ENCODE measurements at places on chromosomes 5 and 9.

- DNase-seq, result no peak
These were observed 35.8 kb downstream of the CREBRF start for GRCh38 chr5:173091981-173092380.

DNA sequence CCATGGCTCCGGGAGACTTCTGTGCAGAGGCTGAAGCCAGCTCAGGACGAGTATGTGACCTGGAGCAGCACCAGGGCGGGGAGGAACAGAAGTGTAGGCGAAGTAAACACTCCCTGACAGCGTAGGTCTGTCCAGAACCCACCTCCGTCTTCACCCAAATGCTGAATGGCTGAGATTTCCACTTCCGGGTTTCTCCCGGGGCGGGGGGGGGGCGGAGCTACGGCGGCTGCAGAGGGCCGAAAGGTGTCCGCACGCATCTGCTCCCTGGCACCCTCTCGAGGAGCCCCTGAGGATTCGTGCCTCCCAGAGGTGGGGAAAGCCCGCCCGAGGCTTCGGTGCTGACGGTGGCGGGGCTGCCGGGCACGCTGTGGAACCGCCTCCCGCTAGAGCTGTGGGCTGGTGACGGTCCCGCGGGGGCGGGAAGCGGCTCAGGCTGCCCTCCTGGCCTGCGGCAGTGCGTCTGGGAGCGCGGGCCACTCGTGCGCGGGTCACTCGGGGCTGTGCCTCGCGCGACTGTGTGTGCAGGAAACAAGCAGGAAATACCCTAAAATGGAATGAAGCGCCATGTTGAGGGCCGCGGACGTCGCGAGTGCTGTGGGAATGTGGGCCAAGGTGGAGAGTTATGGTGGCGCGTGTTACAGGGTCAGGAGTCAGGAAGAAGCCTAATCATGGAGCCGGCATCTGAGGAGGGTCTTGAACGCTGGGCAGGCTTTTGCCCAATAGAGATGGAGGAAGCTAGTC is 1425.4 kb downstream of the FOXD4L5 start:
- no peak for DNase-seq

DNA sequence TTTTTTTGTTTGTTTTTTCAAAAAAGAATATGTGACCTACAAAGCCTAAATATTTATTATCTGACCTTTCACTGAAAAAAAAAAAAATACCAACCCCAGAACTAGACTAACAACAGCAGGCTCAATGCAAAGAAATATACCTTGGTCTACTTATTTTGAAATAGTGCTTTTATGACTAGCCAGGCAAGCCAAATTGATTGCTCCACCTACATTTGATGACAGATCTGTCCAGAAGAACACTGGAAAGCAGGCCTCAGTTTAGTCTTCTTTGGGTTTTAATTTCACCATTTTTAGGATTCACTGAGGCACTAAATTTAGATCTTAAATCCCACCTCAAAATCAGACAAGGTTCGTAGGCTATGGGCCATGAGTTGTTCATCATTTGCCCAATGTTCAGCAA is 97.3 kb downstream of the PLPP1 start:
- no peak for DNase-seq

- no peak for DNase-seq
These were observed 106.9 kb upstream of the PTCH1 start for GRCh38 chr9:95623640-95624039.

- no peak for DNase-seq
These were observed 13.4 kb upstream of the SLC9A3 start for GRCh38 chr5:537621-538071.

GRCh38 chr5:7976411-7977190 is 107.7 kb downstream of the MTRR start:
- DNase-seq, result no peak

GRCh38 chr9:104350541-104350940 is 153.5 kb upstream of the OR13F1 start:
- DNase-seq, result no peak

DNA sequence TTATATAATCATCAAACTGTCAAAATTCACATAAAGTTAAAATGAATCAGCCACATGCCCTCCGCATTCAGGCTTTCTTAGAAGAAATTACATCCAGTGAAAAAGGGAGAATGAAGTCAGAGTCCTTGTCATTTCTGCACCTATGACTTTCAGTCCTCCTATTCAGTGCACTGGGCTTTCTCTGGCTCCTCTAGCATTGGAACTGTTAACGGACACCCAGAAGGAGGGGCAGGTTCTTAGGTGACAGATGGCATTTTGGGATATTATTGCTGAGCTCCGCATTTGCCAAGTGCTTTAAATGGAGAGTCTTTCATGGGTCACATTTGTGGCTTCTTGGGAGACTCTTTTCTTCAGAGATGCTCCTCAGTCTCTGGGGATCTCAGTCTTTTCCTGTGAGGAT is 40.0 kb downstream of the ADAMTS19 start:
- DNase-seq, result no peak

DNA sequence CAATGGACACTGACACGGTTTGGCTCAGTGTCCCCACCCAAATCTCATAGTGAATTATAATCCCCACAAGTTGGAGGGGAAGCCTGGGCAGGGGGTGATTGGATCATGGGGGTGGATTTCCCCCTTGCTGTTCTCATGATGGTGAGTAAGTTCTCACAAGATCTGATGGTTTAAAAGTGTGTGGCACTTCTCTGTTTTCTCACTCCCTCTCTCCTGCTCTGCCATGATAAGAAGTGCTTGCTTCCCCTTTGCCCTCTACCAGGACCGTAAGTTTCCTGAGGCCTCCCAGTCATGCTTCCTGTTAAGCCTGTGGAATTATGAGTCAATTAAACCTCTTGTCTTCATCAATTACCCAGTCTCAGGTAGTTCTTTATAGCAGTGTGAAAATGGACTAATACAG is 115.8 kb upstream of the KIF2A start:
- DNase-seq, result no peak

- DNase-seq, result no peak
These were observed 636.9 kb upstream of the TLE4 start for GRCh38 chr9:78934880-78935279.

GRCh38 chr9:126661521-126662251 is 48.0 kb downstream of the LMX1B start:
- no peak for DNase-seq

DNA sequence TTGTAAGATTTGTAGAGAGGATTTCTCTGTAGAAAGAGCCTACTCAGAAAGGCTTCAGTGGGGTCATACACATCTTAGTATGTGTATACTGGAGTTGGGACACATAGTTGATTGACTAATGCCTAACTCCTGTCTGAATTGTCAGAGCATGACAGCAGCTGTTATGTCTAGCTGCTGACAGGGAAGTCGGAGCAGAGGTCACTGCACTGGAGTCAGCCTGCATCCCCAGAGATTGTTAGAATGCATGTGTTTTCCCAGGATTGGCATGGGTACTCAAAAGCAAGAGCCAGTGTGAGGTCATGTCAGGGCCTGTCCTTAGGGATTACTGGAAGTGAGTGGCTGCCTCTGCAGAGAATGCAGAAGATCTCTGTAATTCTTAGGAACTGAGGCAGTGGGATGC is 82.7 kb downstream of the ITGA1 start:
- DNase-seq, result no peak

DNA sequence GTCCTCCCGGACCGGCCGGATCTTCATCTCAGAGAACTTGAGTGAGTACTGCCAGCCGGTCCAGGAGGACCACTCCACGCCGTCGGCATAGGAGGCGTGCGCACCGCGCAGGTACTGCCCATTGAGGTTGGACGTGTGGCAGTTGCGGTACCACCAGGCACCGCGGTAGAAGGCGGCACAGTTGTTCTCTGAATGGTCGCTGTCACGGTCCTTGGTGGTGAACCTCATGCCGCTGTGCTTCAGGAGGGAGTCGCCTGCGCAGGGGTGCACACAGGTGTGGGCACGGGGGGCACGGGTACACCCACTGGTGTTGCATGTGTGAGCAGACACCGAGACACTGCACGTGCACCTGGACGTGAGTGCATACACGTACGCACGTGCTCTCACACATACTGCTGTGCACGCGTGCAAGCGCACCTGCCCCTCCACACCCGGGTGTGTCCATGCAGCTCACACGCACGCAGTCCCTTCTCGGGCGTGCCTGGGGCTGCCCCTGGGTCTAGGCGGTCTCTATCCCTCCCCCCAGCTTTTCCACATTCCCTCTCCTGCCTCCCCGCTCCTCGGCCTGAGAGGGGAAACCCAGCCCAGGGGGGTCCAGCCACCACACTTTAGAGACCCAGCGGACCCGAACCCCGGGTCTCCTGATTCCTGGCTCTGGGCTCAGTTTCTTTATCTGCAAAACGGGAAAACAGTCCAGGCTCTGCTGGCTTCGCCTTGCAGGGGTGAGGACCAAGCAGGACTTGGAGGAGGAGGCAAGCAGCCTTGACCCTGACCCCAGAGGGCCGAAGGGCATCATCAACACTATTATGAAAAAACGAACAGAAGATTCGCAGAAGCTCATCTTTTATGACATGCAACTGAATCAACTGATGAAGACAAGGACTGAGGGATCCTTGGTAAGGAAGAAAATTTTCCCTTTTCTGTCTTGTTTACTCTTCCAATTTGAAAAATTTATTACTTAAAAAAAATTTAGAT is 7.7 kb upstream of the QRFP start:
- DNase-seq, result no peak

DNA sequence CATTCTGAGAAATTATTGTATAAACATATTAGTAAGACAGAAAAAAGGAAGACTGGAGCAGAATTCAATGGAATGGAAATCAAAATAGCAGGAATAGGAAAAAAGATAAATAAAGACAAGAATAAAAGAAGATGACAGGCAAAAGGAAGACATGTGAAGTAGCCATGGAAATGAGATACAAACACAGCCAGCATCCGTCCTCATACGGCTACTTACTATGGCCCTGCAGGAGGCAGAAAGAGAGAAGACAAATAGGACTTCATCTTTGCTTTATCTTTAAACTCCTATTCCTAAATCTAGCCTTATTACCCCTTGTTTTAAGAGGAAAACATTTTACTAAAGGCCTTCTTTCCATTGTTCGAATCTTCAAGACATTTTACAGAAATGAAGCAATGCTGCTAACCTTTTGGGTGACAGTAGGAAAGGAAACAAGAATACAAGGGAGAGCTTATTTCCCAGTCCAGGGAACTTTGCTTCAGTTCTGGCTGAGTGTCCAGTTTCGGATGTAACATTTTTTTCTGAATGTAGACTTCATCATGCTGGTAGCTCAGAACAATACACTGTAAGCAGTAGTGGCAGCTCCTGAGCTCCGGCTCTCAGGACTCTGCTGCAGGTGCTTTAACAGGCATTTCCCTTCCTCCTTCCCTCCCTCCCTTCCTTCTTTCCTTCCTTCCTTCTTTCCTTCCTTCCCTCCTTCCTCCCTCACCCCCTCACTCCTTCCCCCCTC is 106.4 kb upstream of the SLC12A2 start:
- DNase-seq, result no peak

GRCh38 chr5:179301796-179302195 is 43.5 kb downstream of the ADAMTS2 start:
- DNase-seq, result no peak

DNA sequence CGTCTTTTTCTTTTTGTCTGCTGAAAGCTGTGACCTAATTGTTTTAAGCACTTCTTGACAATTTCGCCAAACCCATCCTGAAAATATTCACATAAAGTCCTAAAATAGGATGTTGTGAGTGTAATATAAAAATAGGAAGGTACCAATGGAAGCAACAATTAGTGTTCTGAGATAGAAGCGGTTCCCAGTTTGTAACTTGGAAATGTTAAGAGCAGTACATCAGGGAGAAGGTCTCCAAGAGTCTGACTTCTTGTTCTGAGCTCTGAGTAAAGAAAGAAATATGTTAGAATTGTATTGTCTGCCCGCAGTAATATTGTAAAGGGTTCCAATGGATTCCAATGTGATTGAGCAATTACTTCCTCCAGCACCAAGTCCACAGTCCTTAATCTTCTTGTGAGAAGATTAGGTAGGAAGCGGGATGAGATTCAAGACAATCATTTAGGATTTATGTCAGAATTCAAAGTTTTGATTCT is 3.9 kb downstream of the VCAN start:
- peak; percentile 25 for DNase-seq

DNA sequence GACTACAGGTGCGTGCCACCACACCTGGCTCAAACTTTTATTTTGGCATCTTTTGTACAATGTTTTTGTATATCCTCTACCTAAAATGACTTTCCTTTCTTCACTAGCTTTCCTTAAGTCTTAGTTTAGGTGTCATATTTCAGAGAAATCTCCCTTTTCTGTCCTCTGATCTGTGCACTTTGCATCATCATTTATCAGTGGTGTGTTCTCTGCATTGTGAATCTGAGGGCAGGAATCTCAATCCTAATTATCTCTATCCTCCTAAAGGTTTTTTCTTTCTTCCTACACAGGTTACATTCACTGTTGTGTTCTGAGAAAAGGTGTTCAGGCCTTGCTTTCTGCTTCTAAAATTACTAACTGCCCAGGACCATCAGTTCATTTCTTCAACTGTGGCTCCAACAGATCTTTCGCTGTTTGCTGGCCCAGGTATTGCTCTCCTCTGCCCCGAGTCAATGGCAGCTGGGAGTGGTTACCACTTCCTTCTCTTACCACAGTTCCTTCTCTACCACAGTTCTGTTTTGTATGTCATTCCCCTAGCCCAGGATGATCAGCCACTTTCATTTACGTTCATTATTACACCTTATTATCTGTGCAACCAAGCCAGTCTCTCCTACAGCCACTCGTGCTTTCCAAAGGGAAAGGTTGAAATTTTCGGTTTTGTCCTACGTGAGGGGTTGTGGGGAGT is 14.0 kb downstream of the TGFBR1 start:
- DNase-seq, result peak; percentile 39

DNA sequence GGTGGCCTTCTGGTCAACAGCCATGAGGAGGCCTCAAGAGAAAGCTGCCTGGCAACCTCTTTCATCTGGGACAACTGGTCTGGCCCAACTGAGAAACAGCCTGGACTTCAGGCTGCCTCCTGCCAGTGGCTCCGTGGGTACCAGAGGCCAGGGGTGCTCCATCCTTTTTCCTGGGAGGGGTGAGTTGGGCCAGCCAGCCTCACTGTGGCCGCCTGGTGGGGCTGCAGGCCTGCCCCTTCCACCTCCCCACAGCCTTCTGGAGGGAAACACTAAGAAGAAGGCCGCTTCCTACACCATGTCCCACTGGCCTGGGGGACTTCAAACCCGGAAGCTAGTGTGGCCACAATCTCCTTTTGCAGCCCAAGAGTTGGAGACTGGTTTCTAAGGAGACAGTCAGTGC is 13.8 kb upstream of the NKD2 start:
- DNase-seq, result no peak

DNA sequence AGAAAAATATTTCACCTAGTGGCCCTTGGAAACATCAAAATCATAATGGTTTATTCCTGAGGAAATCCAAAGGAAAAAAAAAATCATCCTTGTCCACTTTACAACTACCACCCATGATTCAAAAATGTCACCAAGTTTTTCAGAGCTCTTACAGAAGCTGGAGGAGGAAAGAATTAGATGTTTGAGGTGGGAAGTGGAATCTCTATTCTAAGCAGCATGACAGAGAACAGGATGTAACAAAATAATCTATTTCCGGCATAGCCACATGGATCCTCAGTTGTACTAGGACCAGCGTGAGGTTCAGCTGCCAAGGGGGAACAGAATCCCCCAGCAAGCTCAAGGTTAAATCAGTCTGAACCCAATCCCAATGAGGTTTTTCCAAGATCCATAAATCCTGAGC is 40.2 kb downstream of the FBXW11 start:
- DNase-seq, result no peak

All from inflammatory macrophage treated with lipopolysaccharide for 1 hour (primary cell).